RPMI7951 (cell line): ENCODE measurements at places on chromosomes 12 and 14. TPM values are rescaled to one million over a fixed set of nuclear protein-coding genes. Genes with fewer than 3 reads are reported as not detected.
A peak's percentile ranks its signal among the peaks of the same experiment; 100 is the strongest.

GRCh38 chr12:51593539-51593938 lies 2.5 kb downstream of the SCN8A start:
- peak; percentile 38 for DNase-seq

GRCh38 chr12:12872139-12872933 lies 19.0 kb upstream of the GPRC5A start:
- DNase-seq: peak; percentile 65

- no peak for DNase-seq
Measured at GRCh38 chr14:101727611-101728366, 33.7 kb upstream of the PPP2R5C start.

GRCh38 chr14:59044707-59045106 lies 143.8 kb upstream of the DAAM1 start:
- peak; percentile 55 for DNase-seq

DNA sequence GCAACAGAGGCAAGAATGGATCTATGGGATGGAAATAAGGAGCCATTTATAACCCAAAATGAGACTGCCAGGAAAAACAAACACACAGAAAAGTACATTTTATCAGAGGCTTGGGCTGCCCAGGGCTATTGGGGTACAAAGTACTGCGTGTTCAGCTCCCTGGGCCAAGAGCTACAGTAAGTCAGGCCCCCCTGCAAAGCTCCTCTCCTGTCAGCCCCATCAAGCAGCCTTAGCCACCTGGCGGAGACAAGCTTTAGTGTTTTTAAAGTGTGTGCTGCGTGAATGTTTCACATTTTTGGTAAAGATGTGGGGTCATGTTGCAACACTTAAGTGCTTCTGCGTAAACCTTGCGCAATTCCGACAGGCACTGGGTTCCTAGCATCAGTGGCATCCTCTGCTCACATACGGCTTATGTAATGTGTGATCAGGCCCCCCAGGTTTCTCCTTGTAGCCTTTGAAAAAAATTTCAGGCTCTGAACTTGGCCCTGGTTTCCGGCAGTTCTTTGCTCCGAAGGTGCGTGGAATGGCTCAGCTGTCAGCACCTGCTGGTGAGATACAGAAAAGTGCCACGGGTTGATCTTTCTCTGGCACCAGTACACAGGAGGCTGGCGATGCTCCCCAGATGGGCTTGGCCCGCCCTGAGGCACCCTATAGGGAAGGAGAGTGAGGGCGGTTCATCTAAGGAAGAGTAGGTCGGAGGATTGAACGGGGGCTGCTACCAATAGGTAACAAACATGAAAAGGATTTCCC lies 198.7 kb upstream of the EEA1 start:
- peak; percentile 48 for DNase-seq

DNA sequence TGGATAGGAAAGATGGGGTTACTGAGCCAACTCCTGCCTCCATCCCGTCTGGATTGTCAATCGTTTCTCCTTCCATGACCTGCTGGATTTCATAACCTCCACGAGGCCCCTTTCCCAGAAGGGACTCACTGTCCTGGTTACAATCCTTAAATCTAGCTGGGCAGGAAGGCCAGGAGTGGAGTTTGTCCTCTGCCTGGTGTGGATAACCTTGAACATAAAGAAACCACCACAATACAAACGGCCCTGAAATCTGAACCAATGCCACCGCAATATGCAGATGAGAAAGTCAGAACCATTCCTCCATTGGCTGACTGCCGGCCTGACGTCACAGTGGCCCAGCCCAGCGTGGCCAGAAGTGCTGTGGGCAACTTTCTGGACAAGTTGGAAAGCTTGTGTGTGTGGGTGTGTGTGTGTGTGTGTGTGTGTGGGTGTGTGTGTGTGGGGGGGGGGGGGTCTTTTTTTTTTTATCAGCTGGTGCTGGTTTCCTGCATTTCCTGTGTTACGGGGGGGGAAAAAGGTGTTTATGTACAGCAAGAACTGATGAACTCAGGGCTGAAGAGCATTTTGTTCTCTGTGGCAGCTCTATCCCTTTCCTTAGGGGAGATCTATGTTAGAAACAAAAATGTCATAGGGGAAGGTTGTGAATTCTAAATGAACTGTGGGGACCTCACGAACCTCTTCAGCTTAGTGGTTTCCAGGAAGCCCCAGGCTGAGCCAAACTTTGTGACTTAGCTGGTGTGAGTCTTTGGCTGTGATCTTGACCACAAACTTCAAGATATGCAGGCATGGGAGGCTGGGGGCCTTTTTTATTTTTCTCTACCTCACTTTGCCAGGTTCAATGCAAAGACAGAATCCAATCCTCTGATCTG lies 81.6 kb upstream of the MED13L start:
- DNase-seq: peak; percentile 96

GRCh38 chr12:123278101-123278627 lies 6.5 kb upstream of the CDK2AP1 start:
- DNase-seq: no peak

GRCh38 chr14:76430017-76430416 lies 54.1 kb downstream of the ESRRB start:
- no peak for DNase-seq

Gene IAPP
- total RNA-seq: not detected in 2 replicates

Gene KLHL33
- total RNA-seq: not detected in 2 replicates

Gene POTEG
- total RNA-seq: 0.29 TPM in 1 of 2 replicates, not detected in the other

Gene SIX6
- not detected in 2 replicates for total RNA-seq

Gene C12orf50
- not detected in 2 replicates for total RNA-seq

Gene RASSF3
- total RNA-seq: 12.4 and 15.2 TPM in 2 replicates
